C1 segment of cervical spinal cord (tissue), 14 donors: ENCODE measurements at places on chromosomes 13 and 19.

- no peak for DNase-seq
These were observed 141.2 kb downstream of the URI1 start for GRCh38 chr19:30083125-30083681.

DNA sequence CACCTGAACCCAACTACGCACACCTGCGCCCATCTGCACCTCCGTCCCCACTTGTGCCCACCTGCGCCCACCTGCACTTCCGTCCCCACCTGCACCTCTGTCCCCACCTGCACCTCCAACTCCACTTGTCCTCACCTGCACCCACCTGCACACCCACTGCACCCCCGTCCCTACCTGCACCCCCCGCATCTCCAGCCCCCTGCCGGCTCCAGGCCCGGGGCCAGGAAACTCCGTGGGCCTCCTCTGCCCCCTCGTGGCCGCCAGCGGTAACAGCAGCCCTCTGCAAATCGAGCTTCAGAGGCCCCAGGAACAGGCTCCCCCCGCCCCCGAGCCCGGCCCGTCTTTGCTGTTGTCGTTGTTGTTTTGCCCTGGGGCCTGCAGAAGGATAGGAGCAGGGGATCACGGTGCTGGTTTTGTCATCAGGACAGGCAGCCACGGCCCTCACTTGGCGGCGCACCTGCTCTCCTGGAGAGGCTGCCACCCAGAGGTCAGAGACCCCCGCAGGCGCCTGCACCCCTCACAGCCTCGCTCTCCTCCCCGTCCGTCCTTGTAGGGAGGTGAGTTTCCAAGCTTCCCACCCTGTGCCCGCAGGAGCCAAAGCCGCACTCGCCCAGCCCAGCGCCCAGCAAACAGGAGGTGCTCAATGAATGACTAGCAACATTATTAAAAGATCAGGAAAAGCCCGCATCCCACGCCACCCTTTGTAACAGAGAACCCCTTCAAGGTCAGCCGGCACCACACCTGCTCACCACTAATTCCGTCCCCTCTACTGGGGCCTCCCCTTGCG, 65.4 kb downstream of the GNG7 start:
- peak; percentile 37 for DNase-seq

GRCh38 chr13:110327051-110327721, 20.1 kb downstream of the COL4A2 start:
- no peak for DNase-seq

DNA sequence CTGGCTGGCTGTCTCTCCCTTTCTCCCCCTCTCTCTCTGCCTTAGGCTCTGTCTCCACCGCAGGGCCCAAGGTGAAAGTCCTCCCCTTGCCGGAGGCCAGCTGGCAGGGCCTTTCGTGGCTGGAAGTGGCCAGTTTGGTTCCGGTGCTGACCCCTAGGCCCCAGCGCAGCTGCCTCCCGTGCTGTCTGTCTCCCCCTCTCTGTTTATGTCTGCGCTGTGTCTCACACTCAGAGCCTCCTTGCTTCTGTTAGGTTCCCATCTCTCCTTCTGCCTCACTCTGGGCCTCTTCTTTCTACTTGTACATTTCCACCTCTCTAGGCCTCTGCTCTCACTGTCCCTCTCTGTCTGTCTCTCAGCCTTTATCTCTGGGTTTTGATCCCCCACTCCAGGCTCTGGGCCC, 13.1 kb downstream of the CCDC97 start:
- no peak for DNase-seq

DNA sequence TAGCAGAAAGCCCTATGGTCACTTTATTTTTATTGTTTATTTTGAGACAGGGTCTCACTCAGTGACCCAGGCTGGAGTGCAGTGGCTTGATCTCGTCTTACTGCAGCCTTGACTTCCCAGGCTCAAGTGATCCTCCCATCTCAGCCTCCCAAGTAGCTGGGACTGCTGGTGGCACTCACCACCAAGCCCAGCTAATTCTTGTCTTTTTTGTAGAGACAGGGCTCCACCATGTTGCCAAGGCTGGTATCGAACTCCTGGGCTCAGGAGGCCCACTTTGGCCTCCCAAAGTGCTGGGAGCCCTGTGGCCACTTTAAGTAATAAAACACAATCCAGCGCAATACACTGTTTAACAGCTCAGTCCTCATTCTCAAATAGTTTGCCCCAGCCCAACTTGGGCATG, 69.3 kb downstream of the NUFIP1 start:
- no peak for DNase-seq

DNA sequence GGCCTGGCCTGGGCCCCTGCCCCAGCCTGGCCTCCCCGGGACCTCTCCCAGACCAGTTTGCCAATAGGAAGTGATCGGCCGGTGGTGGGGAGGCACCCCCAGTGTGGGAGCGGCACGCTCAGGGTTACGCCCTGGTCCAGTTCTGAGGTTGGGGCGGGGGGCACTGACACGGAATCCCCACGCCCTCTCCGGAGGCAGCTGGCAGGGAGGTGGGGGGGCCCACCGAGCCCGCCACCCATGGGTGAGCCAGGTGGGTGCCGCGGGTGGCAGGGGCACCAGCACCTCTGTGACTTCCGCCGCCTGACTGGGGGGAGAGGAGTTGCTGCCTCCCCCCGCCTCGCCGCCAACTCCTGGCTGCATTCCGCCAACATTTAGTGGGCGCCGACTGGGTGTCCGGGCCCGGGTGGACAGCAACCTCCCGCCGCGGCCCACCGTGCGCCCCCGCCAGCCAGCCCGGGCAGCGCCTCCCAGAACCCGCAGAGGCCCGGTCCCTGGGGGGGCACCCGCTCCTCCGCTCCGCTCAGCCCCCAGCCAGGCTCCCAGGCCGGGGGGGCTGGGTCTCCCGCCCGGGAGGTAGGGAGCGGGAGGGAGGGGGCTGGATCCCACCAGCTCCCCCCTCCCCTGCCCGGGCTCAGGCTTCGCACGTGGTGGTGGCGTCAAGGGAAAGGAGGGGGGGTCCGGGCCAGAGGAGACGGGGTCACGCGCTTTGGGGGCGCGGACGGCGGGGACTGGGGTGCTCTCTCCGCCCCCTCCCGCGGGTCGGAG, 2.0 kb downstream of the ZBTB7A start:
- peak; percentile 60 for DNase-seq

DNA sequence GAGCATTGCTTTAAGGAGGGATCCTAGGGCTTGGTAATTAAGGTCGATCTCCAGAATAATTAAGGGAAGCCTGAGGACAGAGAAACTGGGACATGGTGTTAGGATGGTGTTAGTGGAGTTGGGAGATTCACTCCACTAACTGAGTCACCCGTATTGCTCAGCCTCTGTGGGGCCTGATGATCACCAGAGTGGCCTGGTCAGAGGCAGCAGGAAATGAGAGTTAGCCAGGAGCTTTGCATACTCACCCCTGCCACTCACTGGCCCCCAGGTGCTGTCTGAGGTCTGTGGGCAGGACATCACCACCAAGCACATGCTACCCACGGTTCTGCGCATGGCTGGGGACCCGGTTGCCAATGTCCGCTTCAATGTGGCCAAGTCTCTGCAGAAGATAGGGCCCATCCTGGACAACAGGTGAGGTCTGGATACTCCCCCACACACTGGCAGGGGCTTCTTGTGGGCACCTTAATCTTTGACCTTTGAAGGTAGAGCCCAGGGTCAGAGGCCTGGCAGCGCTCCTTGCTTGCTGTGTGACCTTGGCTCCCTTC, 32.1 kb downstream of the PPP2R1A start:
- no peak for DNase-seq

DNA sequence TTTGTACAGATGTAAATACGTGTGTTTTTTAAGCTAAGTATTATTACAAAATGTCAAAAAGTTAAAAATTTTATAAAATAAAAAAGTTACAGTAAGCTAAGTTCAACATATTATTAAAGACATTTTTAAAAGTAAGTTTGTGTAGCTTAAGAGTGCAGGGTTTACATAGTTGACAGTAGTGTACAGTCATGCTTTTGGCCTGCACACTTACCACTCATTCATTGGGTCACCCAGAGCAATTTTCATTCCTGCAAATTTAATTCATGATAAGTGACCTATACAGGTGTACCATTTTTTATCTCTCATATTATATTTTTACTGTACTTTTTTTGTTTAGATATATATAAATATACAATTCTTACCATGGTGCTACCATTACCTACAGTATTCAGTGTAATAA, 769.9 kb upstream of the SLITRK6 start:
- no peak for DNase-seq
